NCI-H345 (cell line): ENCODE measurements at places on chromosomes 11 and 22.

DNA sequence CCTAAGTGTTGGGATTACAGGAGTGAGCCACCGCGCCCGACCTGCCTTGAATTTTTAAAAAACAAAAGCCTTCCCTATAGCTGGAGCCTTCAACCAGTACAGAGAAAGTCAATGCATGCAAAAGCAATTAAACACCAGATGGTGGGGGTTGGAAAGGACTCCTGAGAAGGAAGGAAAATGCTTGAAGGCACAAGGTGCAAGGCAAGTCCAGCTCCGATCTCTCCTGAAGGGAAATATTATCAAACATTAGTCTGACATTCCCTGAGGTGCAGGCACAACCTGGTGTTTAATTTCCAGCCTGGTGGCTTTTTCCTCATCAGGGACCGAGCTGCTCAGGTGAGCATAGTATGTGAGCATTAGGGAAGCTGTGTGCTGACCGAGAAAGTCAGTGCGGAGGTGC is 12.9 kb upstream of the RAPSN start:
- DNase-seq = no peak

DNA sequence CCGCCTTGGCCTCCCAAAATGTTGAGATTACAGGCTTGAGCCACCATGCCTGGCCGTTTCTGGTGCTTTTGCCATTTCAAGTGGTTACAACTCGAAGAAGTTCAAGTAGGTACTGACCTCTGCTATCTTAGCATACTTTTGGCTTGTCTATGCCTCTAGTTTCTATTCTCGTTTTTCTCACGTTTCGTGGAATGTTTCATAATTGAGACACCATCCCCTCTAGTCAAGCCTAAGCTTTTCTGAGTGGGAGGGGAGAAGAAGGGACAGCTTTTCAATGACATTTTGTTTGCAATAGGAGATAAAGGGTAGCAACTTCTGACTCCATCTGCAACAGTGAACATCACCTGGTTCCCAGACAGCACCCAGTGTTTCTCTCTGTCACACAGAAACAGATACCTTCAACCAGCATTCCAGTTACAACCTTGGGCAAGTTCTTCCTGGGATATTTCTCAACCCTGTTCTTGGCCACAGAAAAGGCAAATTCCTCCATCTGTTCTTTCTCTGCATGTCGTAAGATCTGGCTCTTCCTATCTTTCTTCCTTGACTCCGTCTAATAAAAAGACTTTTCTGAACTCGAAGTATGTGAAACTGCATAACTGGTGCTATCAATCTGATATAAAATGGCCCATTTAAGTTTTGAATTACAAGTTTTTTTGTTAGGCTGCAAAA is 25.5 kb downstream of the DDI1 start:
- DNase-seq = no peak

GRCh38 chr22:17665854-17666253 is 27.3 kb downstream of the BCL2L13 start:
- no peak for DNase-seq

- no peak for DNase-seq
Measured at GRCh38 chr11:2173150-2173693, 1.6 kb upstream of the TH start.

DNA sequence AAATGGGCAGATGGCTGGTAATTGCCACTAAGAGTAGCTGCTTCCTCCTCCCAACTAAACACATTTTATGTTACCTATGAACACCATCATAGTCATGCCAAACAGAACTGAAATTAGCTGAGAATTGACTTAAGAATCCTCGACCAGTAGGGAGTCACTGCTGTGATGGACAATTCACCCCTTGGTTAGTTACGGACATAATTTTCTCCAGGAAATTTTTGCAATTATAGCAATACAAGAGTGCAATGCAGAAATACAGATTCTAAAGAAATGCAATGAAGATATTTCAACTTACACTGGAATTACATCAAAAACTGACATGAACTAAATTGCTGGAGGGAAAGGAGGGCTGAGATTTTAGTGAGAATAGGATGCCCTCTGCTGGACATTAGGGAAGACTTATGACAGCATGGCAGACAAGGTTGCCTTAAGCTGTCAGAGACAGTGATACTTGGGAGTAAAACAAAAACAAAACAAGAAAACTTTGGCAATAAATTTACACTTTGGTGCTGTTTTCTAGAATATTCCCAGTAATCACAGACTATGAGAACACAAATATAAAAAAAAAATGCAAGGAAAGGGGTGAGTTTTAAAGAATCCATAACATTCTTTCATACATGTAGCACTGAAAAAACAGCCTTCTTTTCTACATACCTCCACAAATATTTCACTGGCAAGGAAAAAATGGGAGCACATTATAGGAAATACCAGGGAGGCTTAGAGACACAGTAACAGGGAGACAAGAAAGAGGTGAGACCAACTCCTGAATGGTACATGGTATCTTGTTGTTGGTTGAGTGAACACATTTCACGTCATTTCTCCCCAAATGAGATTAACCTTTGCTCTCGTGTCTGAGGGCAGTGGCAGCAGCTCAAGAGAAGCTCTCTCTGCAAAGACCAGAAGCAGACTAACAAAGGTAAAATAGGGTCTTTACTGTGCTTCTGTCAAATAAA is 11.2 kb upstream of the PPP2R1B start:
- DNase-seq = peak; percentile 67

DNA sequence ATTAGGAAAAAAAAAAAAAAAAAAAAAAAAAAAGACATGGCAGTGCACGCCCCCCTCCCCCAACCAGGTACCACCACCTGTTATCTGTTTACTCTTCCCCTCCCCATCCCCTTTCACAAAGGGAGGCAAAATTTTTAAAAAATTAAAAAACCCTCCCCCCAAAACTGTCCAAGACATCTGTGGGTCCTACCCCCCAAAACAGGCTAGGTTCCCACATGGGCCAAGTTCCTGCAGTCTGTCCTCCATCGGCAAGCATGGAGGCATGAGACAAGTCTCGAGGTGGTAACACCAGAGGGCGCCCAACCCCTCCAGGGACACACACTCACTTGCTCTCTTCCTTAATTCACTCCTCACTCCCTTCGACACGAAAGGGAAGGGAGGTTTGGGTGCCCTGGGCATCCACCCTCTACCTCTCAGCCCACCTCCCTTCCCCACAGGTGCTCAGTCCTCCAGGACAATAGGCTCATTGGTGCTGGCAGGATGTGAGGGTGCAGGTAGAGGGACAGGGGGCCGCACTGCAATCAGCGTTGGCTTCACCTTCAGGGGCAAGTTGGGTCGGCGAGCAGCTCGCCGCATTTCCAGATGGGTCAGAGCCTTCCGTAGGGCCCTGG is 2.2 kb upstream of the TUT1 start:
- peak; percentile 50 for DNase-seq

- no peak for DNase-seq
Measured at GRCh38 chr11:3164552-3165151, 458 bp downstream of the OSBPL5 start.

DNA sequence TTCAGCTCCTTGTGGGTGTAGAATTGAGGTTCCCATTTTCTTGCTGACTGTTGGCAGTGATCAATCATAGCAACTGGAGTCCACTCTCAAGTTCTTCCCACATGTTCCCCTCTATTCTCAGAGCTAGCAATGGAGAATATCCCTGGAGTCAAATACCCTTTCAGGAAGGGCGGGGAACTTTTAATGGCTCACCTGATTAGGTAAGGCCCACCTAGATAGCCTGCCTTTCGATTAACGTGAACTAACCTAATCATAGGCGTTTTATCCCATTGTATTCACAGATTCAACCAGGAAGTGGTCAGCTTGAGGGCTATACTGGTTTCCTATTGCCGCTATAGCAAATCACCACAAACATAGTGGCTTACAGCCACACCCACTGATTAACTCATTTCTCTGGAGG is 7.1 kb upstream of the LRRC55 start:
- no peak for DNase-seq

DNA sequence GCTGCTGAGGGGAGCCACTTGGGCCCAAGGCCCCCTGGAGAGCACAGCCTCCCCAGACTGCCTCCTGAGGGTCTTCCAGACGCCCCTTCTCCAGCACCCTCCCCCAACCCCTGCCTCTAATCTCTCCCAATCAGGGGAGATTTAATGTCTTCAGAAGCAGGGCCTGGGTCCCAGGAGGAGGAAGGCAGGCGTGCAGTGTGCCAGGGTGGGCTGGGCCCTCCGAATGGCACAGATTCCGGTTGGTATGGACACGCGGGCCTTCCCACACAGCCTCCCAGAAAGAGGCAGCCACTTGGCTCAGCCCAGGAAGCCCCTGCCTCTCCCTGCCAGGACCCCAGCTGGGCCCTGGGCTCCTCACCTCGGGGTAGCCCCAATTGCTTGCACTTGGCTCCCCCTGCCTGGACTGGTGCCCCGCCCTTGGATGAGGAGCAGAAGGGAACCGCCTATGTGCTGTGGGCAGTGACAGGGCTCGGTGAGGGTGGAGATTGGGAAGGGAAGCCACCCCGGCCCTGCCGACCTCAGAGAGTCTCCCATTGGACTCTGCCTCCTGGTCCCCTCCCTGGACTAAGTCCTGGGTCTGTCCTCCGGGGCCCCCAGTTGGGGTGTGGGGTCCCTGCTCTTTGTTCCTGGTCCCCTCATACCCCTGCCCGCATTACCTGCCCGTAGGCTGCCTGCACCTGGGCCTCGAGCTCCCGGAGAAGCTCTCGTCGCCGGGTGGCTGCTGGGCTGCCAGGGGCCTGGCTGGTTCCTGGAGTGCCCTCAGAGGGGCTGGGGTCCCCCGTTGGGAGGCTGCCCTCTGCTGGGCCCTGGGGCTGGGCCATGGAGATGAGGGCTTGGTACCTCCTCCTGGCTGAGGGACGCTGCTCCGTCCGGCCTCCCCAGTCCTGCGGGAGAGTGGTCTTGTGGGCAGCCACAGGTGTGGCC is 572 bp upstream of the CABP2 start:
- no peak for DNase-seq

- DNase-seq = no peak
Measured at GRCh38 chr11:69510471-69511357, 29.3 kb downstream of the LINC01488 start.

DNA sequence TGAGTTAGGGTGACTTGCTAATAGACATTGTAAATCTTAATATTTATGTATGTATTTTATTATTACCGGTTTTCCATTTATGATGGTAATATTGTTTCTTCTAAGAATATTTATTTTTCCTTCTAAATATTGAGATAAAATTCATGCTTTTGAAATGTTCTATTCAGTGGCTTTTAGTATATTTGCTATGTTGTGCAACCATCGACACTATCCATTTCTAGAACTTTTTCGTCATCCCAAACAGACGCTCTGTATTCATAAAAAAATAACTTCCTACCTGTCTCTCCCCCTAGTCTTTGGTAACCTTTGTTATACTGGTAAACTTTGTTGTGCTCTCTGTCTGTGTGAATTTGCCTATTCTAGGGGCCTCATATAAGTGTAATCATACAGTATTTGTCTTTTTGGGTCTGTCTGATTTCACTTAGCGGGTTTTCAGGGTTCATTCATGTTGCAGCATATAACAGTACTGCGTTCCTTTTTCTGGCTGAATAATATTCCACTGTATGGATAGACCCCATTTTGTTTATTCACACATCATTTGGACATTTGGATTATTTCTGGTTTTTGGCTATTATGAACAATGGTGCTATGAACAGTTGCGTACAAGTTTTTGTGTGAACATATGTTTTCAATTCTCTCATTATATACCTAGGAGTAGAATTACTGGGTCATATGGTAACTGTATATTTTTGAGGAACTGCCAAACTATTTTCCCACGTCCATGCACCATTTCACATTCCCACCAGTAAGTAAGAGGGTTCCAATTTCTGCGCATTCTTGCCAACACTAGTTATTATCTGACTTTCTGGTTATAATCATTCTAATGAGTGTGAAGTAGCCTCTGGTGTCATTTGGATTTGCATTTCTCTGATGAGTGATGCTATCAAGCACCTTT is 15.9 kb downstream of the NEAT1 start:
- DNase-seq = no peak

DNA sequence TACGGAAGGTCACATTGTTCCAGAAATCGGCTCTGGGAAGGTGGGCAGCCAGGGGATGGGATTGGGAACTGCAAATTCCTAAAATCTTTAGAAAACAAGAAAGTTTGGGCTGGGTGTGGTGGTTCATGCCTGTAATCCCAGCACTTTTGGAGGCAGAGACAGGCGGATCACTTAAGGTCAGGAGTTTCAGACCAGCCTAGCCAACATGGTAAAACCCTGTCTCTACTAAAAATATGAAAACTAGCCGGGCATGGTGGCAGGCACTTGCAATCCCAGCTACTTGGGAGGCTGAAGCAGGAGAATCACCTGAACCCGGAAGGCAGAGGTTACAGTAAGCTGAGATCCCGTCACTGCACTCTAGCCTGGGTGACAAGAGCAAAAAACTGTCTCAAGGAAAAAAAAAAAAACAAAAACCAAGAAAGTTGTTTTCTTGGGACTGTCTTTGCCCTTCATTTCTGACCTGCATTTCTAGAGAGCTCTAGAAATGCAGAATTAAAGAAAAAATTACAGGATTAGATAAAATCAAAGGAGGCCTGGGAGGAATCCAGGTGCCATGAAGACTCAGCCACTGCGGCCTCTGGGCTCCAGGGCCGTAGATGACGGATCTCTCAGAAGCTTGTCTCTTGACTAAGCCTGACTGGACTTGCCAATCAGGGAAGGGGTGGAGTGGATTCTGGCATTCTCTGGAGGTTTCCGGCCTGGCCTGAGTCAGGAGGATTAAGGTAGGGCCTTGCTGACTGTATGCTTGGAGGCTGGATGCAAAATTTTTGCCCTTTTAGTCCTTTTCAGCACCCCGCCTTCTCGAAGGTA is 5.3 kb upstream of the MALAT1 start:
- no peak for DNase-seq

DNA sequence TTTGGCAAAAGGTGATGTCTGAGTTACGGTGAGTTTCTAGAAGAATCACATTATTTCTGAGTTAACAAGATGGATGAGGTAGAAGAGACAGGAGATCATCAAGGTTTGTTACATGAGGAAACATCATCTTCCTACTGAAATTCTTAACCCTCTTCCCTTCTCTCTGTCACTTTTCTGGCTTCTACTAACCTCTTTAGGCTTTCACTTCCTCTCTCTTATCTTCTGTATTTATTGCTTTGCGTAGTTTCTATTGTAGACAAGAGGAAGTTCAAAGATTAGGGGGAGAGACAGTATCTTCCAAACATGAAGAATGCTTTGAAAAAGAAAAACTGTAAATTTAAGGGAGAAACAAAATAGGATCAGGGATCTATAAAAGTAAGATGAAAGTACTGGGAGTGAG is 75.4 kb downstream of the TRPC6 start:
- no peak for DNase-seq
